ENCODE measurements at places on chromosomes 4 and X.
A peak's percentile ranks its signal among the peaks of the same experiment; 100 is the strongest.

DNA sequence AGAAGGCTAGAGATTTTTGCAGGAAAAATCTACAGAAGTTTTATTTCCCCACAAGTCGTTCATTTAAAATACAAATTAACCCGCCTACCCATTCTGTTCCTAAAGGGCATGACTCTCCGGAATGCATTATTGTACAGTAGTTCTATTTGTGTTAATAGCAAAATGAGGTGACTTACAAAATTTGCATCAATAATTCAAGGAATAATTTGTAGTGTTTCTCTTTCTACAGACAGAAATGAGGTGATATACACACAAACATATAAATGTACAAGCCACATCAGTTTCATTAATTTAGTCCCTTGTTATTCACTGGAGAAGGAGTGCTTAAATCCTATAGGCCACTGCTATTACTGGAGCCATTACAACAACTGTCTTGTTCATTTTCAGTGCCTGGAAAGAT, 501.3 kb upstream of the DIAPH2 start:
- no peak for DNase-seq

DNA sequence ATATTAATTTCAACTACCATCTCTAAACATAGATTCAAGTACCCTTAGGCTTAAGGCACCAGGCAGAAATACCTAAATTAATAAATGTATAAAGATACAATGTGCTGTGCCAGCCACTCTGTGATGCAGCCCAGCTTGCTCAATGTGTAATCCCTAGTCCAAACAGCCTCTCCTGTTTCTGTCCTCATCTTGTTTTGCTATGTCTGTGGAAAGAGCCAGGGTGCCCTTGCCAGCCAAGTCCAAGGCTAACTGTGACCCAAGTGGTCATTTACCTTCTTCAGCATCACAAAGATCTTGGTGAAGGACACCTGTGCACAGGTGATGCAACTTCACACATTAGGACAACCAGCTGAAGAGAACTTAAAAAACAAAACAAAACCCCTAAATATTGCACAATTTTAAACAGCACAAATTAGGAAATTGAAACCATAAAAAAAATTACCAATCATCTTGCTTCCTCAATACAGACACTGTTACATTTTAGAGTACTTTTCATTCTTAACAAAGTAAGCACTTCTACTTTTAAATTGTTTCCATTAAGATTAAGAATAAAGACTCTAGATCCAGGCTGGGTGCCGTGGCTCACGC, 89.6 kb downstream of the C4orf51 start:
- peak; percentile 46 for DNase-seq

GRCh38 chr4:147791865-147792264, 60.0 kb downstream of the ARHGAP10 start:
- DNase-seq = no peak

GRCh38 chrX:6024204-6024603, 204.5 kb downstream of the NLGN4X start:
- no peak for DNase-seq

DNA sequence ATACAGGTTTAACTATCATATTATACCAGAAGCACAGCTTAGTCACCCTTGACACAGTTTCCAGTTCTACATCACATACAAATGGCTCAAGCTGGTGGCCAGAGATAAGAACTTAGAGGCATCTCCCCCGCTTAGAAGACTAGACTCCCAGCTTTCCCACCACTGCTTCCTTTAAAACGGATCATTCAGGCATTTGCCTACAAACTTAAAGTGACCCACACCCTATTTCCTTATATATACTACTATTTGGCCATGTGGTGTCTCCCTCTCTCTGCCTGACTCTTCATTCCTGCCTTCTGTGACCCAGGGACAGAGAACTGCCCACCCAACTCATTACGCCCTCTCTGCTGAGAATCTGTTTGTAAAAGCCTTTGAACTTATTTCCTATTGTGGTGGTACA, 781.2 kb upstream of the DIAPH2 start:
- no peak for DNase-seq

GRCh38 chrX:95058815-95059214, 1384.8 kb downstream of the FAM133A start:
- peak; percentile 63 for DNase-seq

GRCh38 chrX:120512627-120513026, 43.5 kb upstream of the LAMP2 start:
- DNase-seq = no peak

GRCh38 chrX:109732017-109732801, 848 bp downstream of the ACSL4 start:
- peak; percentile 15 for DNase-seq

DNA sequence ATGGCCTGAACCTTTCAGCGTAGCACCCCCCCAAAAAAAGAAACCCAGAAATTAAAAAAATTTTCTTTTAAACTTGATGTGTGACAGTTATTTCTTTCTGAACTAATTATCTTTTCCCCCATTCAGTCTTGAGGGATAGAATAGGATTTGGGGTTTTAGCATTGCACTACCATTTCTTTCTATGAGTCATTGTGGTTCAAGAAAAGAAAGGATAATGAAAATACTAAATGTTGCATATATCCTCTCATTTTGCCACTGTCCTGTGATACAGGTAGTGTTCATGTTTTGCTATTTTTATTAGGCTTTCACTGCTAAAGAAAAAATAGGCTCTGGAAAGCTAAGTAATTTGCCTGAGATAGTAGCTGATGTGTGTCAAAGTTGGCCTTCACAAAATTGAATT, 39.4 kb upstream of the DCK start:
- no peak for DNase-seq

DNA sequence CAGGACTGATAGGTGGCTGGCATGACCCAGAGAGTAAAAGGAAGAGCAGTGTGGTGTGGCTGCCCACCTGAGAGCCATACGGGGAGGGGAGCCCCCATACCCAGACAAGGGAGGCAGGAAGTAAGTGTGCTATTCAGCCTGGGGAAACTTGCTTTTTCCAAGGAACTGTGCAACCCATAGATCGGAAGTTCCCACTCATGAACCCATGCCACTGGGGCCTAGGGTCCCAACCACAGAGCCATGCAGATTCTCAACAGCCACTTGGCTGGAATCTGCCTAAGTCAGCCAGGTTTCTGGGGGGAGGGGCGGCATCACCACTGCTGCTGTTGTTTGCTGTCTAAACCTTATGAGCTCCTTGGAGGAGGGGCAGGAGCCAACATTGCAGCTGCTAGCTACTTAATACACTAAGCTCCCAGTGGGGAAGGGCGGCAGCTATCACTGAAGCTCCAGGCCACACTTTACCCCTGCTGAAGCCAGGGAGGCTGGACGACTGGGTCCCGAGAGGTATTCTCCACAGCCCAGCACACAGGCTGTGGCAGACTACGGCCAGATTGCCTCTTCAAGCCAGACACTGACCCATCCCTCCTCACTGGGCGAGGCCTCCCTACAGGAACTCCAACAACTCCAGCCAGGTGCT, 410.4 kb downstream of the INPP4B start:
- DNase-seq = no peak

GRCh38 chr4:100095729-100096595, 94.3 kb downstream of the DDIT4L start:
- DNase-seq = peak; percentile 73

Measured in fibroblast of gingiva (primary cell).